Myocyte (in vitro differentiated cells): ENCODE measurements at places on chromosomes 6 and 20.
A peak's percentile ranks its signal among the peaks of the same experiment; 100 is the strongest.

GRCh38 chr6:157747370-157747769, 75.7 kb upstream of the SNX9 start:
- DNase-seq: no peak

GRCh38 chr6:113104541-113104940, 752.6 kb upstream of the MARCKS start:
- peak; percentile 44 for DNase-seq

- no peak for DNase-seq
These were observed 125.1 kb upstream of the BTBD3 start for GRCh38 chr20:11792568-11792953.

DNA sequence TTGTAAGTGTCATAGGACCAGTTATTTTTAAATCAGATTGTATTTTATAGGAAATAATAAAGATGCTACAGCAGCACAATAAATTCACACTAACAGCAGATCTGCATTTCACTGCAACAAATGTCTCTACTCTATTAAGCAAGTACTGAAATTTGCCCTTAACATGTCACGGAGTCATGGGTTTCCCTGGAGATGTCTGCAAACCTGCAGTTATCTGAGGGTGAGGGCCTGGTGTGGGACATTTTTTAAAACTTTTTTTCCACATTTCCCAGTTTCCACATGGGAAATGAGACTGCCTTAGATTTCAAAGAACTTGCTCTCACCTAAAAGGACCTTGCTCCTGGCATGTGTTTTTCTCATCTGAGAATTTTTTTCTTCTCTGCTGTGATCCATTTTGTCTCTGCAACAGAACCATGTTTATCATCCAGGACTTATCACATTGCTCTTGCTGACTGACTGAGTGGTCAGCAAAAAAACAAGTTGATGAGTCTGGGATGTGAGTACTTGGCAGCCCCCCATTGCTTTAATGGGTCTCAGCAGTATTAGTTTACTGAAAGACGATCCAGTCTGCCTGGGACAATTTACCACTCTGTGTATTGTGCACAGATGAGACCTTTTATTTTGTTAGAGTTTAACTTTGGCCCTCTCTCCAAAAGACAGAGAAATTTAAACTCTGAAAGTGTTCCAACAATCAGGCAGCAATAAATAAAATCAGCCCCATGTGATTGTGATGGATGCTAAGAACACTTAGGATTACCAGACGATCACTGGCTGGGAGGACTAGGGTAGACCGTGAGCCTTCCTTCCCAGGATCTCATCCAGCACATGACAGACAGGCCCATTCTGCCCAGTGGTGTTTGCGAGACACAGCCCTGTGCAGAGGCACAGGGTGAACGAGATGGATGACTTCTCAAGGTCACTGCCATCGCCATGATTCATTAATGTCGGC, 268.8 kb downstream of the BTBD9 start:
- DNase-seq: peak; percentile 54

DNA sequence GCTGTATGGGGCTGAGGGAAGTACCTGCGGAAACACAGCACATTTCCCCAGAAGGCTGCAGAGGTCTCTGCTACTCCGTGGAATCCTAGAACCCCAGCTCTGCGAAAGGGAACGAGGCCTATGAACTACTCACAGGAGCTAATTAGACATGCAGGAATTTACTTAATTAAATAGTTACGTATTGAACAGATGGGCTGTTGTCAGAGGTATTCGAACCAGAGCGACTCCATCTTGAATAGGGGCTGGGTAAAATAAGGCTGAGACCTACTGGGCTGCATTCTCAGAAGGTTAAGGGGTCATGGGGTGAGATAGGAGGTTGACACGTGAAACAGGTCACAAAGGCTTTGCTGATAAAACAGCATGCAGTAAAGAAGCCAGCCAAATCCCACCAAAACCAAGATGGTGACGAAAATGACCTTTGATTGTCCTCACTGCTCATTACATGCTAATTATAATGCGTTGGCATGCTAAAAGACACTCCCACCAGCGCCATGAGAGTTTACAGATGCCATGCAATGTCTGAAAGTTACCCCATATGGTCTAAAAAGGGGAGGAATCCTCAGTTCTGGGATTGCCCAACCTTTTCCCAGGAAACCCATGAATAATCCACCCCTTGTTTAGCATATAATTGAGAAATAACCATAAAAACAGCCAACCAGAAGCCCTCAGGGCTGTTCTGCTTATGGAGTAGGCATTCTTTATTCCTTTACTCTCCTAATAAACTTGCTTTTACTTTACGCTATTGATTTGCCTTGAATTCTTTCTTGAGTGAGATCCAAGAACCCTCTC, 14.7 kb upstream of the SSTR4 start:
- DNase-seq: no peak

DNA sequence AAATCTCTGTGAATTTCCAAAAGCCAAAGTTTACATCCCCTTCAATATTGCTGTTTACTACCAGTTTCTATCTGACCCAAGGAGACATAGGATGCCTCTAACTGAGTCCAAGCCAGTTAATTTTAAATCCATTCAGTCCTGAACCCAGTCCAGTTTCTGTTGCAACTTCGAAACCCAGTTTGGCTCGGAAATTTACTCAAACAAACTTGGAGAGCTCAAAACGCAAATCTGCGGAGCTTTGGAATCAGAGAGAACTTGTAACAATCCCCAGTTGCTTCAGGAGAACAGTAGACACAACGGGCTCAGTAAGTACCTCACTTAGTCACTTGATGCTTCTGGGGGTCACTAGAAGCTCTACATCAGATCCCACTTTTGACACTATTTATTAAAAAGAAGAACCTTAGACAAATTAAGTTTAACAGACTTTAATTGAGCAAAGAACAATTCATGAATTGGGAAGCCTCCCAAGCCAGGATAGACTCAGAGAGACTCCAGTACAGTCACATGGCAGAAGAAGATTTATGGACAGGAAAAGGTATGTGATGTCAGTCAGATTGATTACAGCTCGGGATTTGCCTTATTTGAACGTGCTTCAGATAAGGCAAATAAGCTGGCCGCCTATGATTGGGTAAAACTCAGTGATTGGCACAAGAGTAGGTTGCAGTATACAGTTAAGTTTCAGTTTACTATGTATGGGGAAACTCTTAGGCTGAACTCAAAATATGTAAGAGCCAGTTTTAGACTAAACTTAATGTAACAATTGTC, 118.0 kb downstream of the RFPL4B start:
- DNase-seq: no peak

GRCh38 chr6:150373260-150373701, 4.5 kb downstream of the IYD start:
- no peak for DNase-seq

GRCh38 chr6:79984261-79984660, 20.2 kb upstream of the TTK start:
- peak; percentile 37 for DNase-seq

DNA sequence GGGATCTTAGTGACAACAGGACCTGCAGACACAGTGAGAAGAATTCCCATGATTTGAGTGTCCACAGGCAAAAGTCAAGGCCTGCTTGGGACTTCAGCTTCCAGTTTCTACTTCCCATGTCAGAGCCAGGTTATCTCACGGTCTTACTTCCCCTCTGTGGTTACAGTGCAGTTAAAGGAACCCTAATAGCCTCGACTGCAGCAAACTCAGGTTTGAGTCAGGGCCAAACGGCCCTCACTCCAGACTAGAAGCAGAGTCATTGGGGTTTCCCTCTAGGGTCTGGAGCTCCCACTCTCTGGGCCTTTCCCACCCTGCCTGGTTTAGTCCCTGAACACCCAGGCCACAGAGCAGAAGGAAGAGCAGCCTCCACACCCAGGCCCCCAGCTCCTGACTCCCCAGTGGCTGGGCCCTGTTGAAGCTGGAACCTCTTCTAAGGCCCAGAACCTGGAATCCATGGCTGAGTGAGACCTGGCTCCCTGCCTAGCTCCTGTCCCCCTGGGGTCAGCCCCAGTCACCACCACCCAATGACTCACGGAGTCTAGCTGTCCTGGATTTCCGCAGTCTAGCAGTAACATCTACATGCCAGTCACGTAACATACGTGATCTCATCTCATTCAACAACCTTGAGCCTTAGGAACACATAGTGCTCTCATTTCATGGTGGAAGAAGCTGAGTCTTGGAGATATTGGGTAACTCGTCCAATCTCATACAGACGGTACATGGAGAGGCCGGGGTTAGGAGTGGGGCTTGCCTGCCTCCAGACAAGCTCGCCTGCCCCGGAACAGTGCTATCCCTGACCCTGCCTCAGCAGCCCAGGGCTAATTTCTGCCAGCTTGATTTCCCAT, 9.2 kb upstream of the GHRH start:
- no peak for DNase-seq

DNA sequence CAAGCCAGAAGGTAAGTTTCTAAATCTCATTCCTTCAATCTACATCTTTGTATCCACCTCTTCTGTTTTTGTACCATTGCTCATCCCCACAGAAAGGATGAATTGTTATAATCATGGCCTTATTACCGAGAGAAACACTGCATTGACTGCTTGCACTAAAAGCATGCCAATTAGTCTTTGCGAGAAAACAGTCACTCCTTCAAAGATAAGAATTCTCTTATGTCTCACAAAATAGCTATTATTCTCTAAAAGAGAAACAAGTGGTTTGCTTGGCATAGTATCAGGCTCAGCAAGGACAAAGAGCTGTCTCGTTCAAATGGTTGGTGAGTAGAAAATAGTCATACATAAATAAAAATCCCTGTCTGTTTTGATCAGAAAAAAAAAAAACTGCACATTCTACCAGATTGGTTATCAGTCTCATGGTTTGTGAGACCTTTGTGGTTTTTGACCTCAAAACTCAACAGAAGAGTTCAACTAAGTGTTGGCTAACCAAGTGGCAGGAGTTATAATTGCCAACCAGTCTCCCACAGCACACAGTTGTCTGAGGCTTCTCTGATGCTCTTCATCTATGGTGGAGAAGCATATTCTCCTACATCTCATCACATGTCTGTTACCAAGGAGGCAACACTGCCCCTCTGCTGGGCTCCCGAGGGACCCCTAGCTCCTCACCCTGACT, 35.1 kb upstream of the ARMH2 start:
- DNase-seq: no peak
